ENCODE measurements at places on chromosomes 7 and 10.

- peak; percentile 87 for DNase-seq
Observed at GRCh38 chr10:131885391-131886165, 15.2 kb upstream of the PPP2R2D start.

DNA sequence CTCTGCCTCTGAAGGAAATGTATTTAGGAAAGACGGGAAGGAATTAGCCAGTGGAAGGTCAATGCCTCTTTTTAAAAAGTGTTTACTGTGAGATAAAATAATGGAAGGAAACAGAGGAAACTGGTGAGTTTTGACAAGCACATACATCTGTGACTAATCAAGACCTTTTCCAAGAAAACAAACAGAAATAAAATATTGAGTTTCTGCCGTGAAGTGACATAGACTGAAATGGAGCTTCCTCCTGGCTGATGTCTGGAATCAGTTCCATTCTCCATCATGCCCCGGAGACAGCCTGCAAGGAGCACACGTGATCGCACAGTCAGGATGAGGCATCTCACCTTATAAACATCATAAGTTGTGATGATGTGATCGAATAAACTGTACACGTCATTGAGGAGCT, 30.7 kb downstream of the TECTB start:
- no peak for DNase-seq

DNA sequence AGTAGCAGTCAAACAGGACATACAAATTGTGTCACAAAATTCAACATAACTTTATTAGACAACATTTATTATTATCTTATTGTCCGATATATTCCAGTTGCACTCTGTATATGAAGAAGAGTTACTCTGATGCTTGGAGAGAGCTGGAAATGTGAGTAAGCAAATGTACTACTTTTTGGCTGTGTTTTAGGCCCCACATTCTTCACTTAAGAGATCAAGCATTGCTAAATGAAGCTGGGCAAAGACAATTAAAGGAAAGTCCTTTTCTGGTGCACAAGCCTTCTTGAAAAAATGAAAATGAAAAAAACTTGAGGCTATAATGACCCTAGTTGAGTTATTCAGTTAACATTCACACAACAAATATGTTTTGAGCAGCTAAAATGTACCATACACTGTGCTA, 26.1 kb downstream of the MYPN start:
- DNase-seq, result no peak

DNA sequence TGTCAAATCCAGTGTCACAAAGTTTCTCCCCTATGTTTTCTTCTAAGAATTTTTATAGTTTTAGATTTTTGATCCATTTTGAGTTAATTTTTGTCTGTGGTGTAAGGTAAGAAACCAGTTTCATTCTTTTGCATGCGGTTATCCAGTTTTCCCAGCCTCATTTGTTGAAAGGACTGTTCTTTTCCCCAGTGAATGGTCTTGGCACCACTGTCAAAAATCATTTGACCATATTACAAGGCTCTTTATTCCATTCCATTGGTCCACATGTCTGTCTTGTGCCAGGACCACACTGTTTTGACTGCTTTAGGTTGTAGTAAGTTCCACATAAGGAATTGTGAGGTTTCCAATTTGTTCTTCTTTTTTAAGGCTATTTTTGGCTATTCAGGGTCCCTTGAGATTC, 64.0 kb downstream of the INPP5A start:
- no peak for DNase-seq

DNA sequence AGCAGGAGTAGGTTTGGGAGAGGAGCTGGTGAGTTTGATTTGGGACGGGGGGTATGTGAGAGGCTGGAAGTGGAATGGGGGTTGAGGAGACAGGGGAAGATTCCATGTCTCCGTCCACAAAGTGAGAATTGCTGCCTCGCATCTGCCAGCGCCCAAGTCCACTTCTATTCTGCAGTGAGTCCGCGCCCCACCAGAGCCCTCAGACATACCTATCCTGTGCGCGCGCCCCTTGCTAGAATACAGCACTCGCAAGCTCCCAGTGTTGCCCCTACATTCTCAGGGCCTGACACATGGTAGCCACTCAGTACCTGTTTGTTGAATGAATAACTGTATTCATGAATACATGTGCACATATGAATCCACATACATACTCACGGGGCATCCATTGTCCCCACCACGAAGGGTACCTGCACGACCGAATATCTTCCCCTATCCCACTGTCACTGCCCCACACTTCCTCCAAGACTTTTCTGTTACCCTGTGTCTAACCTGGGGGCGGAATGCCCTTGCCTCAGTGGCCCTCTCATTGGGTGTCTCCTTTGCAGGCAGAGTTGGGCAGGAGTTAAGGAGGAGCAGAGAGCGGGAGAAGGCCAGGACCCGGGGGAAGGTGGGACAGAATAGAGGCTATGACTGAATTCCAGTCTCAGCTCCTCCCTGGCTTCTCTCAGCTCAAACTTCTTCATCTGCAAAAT, 19.9 kb downstream of the POLL start:
- no peak for DNase-seq

- no peak for DNase-seq
Observed at GRCh38 chr7:22443370-22444180, 56.4 kb downstream of the STEAP1B start.

- DNase-seq, result no peak
Observed at GRCh38 chr7:105589356-105590077, 8.2 kb upstream of the EFCAB10 start.

GRCh38 chr10:27724287-27724686, 21.3 kb downstream of the MKX start:
- DNase-seq, result no peak

GRCh38 chr10:98384531-98385133, 30.4 kb downstream of the PYROXD2 start:
- DNase-seq, result no peak
